Aortic smooth muscle cell (primary cell): ENCODE measurements at places on chromosomes 5 and 9. TPM values are rescaled to one million over a fixed set of nuclear protein-coding genes. Genes with fewer than 3 reads are reported as not detected.

Gene CBY3
- 0.12 TPM in 1 of 2 replicates, not detected in the other for total RNA-seq

Gene DBN1
- total RNA-seq, result 124 and 135 TPM in 2 replicates

Gene IL4
- not detected in 2 replicates for total RNA-seq

Gene GPR150
- 0.06 and 0.13 TPM in 2 replicates for total RNA-seq

Gene HAVCR2
- 0.26 and 0.56 TPM in 2 replicates for total RNA-seq

Gene SVEP1
- total RNA-seq, result 3.5 and 4.4 TPM in 2 replicates

Gene MAMDC2
- total RNA-seq, result 2.5 and 2.6 TPM in 2 replicates

Gene C5orf52
- not detected in 2 replicates for total RNA-seq

Gene TTC16
- total RNA-seq, result 0.06 and 0.13 TPM in 2 replicates

Gene ACTBL2
- total RNA-seq, result 0.06 TPM in 1 of 2 replicates, not detected in the other

Gene ANKRD33B
- 10.4 and 10.6 TPM in 2 replicates for total RNA-seq

Gene C9orf50
- 0.13 and 0.19 TPM in 2 replicates for total RNA-seq

Gene FIBCD1
- 0.26 and 0.50 TPM in 2 replicates for total RNA-seq

Gene NOXA1
- 0.53 and 0.56 TPM in 2 replicates for total RNA-seq

Gene PCDHGA3
- 2.0 and 2.9 TPM in 2 replicates for total RNA-seq

Gene ASS1
- 140 and 149 TPM in 2 replicates for total RNA-seq

Gene CMBL
- 5.8 and 7.3 TPM in 2 replicates for total RNA-seq

Gene LECT2
- not detected in 2 replicates for total RNA-seq

Gene ATOSB
- total RNA-seq, result 28.6 and 34.7 TPM in 2 replicates

Gene LMBRD2
- total RNA-seq, result 26.6 and 30.4 TPM in 2 replicates

Gene C1QTNF3
- total RNA-seq, result 0.79 and 1.6 TPM in 2 replicates

Gene TCF7
- total RNA-seq, result 1.2 and 2.8 TPM in 2 replicates

Gene ADAMTS19
- total RNA-seq, result 0.26 and 0.56 TPM in 2 replicates

Gene SPINK1
- total RNA-seq, result not detected in 2 replicates

Gene C5
- total RNA-seq, result 8.2 and 10.9 TPM in 2 replicates

Gene PCDHB4
- total RNA-seq, result 0.68 and 0.79 TPM in 2 replicates

Gene RORB
- total RNA-seq, result 11.6 and 13.0 TPM in 2 replicates

Gene PCBD2
- total RNA-seq, result 5.9 and 6.1 TPM in 2 replicates

Gene AKNA
- total RNA-seq, result 4.2 and 8.0 TPM in 2 replicates

Gene FCN1
- total RNA-seq, result not detected in 2 replicates

Gene CCDC192
- not detected in 2 replicates for total RNA-seq
